Activated gamma-delta T cell treated with anti-CD3 and anti-CD28 coated beads, Interleukin-2, amount 50 U/mL, for 16 hours (primary cell): ENCODE measurements at places on chromosomes 7 and 10.

DNA sequence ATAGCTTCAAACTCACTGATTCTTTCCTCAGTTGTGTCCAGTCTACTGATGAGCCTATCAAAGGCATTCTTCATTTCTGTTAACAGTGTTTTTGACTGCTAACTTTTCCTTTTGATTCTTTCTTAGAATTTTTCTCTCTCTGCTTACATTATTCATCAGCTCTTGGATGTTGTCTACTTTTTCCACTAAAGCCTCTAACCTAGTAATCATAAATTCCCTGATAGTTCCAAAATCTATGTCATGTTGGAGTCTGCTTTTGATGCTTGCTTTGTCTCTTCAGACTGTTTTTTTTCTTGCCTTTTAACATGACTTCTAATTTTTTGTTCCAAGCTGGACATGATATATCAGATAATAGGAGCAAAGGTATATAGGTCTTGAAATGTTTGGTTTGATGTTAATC is 78.0 kb downstream of the ADAM22 start:
- no peak for DNase-seq

- DNase-seq = no peak
Measured at GRCh38 chr7:125845686-125846085, 916.1 kb upstream of the POT1 start.

- DNase-seq = no peak
Measured at GRCh38 chr7:132142006-132142405, 434.3 kb downstream of the PLXNA4 start.

DNA sequence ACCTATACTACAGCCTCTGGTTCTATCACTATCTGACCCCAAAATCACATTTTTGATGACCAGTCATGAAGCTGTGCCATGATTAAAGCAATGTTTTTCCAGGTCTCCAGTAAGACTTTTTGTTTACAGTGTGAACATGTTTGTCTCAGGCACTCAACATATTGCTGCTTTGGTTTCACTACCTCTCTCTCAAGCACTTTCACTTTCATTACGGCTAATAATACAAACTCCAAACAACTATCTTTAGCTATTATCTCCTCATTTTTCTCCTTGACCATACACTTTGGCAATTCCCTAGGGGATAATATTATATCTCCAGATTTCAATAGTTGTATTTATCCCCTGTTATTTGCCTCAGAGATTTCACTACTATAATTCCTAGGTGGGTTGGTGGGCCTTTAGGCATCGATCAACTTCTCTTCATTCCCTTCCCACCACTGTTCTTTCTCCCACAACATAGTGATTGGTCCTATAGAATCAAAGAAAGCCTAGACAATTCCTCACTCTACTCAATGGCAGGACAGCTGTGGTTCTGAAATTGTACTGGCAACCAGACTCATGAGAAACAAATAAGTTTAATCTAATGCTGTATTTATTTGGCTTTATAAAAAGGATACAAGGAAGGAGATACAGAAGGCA is 261.4 kb upstream of the ZWINT start:
- no peak for DNase-seq

DNA sequence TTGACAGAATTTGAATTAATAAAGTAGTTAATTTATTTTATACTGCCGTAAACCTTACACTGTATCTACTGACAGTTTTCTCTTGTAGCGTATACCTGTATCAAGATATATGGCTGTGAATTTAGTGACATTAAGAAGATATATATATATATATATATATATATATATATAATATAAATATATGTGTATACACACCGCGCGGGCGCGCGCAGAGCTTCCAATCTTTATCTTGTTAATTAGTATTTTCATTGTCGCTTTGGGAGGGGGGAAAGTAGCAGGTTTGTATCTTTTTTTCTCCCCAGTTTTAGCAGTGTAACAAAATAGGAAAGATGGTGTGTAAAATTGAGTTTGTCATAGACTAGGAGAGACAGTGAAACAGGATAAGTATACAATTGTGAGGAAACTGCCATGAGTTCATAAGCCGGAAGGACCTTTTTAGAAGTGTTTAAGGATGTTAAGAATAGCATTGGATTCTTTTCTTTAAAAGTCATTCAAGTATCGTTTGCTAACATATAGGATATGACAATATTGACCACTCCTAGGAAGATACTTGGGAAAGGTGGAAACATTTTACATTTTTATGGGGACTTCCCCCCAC is 2.0 kb downstream of the PLEKHA1 start:
- no peak for DNase-seq

GRCh38 chr7:84200859-84201258 is 6.3 kb upstream of the SEMA3A start:
- DNase-seq = no peak

GRCh38 chr7:137245890-137246289 is 97.6 kb downstream of the PTN start:
- DNase-seq = no peak

GRCh38 chr7:121385800-121386179 is 10.3 kb downstream of the FAM3C start:
- no peak for DNase-seq
